Thoracic aorta (tissue), 2 donors: ENCODE measurements at places on chromosomes 12 and 14.

DNA sequence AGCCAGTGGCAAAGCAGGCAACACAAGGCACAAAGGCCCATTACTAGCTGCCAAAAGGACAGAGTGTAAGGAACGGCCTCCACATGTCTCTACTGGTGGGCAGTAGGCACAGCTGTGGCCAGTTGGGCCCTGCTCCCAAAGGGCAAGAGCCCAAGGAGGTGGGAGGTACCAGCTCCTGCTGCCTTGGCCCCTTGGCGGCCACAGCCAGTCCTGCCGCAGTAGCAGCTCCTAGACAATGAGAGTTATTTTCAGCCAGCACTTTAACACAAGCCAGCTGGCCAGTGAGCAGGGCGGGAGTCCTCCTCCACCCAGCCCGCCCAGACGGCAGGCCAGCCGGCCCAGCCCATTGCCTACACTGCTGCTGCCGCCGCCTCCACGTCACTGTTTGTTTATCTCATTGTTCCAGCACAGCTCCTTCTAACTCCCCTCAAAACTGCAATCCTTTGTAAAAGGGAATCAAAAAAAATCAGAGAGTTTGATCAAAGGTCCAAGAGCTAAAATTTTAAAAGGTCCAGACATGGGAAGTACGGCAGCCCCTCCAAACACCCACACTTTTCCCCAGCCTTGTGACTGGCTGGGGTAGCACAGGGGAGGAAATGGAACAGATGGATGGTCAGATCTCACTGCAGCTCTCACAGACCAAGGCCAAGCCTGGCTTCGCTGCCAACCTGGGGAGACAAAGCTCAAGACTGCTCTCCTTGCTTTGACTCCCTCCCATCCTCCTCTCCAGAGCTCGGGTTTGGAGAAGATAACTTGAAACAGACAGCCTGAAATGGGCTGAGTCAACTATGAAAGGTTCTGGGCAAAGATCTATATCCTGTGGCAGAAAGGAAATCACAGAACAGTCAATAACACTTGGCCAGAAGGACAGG, 33.5 kb downstream of the FMNL3 start:
- peak; percentile 66 for DNase-seq
- no peaks in the 10 kb centered on the region for H3K36me3 ChIP-seq

DNA sequence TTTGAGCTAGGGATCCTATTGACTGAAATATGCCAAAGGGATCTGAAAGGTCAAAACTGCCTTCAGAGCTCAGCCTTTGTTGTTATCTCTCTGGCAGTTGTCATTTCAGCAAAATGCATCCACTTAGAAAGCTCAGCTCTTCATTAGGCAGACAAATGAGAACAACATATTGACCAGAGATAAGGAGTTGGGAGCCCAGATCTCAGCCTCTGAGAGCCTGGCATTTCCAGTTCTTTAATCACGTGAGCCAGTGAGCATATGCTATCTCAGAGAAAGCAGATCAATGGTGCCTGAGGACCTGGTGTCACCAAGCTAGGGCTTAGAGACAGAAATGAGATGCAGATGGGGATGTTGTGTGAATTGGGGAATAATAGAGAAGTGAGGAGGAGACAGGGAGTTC, 101.1 kb downstream of the DAD1 start:
- DNase-seq: no peak
- no peak overlapping the region for H3K27ac ChIP-seq
- peaks cover 14% of the 10 kb centered on the region for H3K4me1 ChIP-seq
- H3K27me3 ChIP-seq: no peaks in the 10 kb centered on the region
- H3K36me3 ChIP-seq: no peaks in the 10 kb centered on the region
- H3K4me3 ChIP-seq: no peak overlapping the region

- no peaks in the 10 kb centered on the region for H3K27me3 ChIP-seq
- peak overlapping the region; percentile 86 for H3K4me3 ChIP-seq
- no peaks in the 10 kb centered on the region for H3K36me3 ChIP-seq
- no peak for DNase-seq
- no peak overlapping the region for H3K27ac ChIP-seq
Observed at GRCh38 chr12:51392556-51393237, 1.5 kb upstream of the GALNT6 start.

DNA sequence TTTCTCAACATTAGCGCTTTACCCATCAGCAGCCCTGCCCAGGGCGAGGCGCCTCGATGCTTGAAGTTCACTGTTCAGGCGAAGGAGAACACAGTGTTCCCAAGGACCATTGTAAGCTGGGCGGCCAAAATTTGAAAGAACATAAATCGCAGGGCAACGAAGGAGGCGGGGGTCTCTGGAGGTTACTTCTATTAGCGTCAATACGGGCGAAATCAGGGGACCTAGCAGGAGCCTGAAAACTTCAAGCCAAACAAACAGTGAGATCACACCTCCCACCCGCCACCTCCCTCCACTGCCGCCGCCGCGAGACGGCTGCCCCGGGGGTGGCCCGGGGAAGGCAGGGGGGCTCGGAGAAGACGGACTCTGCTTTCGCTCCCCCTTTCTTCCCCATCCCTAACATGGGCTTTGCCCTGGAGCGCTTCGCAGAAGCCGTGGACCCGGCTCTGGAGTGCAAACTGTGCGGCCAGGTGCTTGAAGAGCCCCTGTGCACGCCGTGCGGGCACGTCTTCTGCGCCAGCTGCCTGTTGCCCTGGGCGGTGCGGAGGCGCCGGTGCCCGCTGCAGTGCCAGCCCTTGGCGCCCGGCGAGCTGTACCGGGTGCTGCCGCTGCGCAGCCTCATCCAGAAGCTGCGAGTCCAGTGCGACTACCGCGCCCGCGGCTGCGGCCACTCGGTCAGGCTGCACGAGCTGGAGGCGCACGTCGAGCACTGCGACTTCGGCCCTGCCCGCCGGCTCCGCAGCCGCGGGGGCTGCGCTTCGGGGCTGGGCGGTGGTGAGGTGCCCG, at the start of gene PDZRN4:
Gene PDZRN4, plus strand, starts transcription at position 263 of the 783 bp plus-strand sequence.
- peaks cover 10% of the 10 kb centered on the region for H3K4me1 ChIP-seq
- H3K4me3 ChIP-seq: peak within 1 kb of the TSS; percentile 82
- peak within 1 kb of the TSS; percentile 91 for H3K27ac ChIP-seq
- no peaks in the 10 kb centered on the region for H3K36me3 ChIP-seq

DNA sequence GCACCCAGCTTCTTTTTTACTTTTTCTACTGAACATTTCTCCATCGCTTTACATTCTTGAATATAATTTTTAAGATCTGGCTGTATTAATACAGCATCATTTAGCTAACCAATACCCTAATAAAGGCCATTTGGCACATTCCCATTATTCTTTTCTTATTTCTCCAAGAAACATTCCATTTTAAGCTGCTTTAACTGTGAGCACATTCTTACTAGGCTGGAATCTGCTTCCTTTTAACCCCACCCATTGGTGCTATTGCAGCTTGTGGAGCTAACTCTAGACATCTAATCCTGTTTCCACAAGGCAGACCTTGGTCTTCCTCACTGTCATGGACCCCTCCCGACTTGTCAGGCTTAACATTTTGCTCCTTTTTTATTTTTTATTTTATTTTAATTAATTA, 15.2 kb downstream of the CALM1 start:
- no peak overlapping the region for H3K27ac ChIP-seq
- no peak overlapping the region for H3K4me3 ChIP-seq
- no peaks in the 10 kb centered on the region for H3K36me3 ChIP-seq
- peaks cover 11% of the 10 kb centered on the region for H3K4me1 ChIP-seq
- DNase-seq: no peak

GRCh38 chr12:18323159-18323558, 61.8 kb downstream of the PIK3C2G start:
- no peaks in the 10 kb centered on the region for H3K36me3 ChIP-seq
- H3K27ac ChIP-seq: no peak overlapping the region
- H3K4me3 ChIP-seq: no peak overlapping the region
- no peak for DNase-seq
- no peaks in the 10 kb centered on the region for H3K4me1 ChIP-seq

GRCh38 chr12:127980585-127980984, 286.4 kb upstream of the TMEM132C start:
- no peaks in the 10 kb centered on the region for H3K36me3 ChIP-seq
- DNase-seq: no peak
- no peaks in the 10 kb centered on the region for H3K27me3 ChIP-seq
- H3K4me3 ChIP-seq: no peak overlapping the region
- H3K4me1 ChIP-seq: no peaks in the 10 kb centered on the region
- H3K27ac ChIP-seq: no peak overlapping the region

DNA sequence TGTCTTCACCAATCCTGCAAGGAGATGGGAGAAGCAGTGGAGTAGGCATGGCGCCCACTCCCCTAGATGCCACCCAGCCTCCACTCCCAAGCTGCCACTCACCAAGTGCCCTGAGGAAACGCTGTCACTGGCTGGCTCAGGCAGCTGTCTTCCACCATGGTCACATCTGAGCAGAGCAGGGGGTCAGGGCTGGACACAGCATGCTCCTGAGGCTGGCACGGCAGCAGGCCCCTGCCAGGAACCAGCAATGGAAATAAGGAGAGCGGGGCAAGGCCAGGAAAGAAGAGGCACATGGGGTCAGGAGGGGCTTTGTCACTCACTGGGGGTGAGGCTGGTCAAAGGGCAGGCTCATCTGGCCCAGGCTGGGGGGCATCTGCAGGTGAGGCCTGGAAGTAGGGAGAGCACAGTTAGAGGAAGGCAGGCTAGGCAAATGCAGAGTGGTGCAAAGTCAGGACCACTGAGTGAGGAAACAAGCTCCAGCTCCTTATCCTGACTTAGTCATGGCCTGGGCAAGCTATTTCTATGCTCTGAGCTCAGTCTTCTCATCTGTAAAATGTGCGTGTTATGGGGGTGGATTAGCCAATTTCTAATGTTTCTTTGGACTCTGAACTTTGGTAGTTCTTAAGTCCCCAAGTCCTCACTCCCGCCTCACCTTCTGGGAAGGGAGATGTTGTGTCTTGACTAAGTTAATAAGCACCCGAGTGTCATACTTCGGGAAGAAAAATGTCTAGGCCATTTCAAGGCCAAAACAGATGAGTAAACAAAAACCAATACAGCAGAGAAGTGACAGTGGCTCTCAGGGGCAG, 8.0 kb downstream of the NAB2 start:
- no peak overlapping the region for H3K27ac ChIP-seq
- no peak for DNase-seq
- peaks cover 33% of the 10 kb centered on the region for H3K4me1 ChIP-seq
- peaks cover 60% of the 10 kb centered on the region for H3K36me3 ChIP-seq
- H3K27me3 ChIP-seq: no peaks in the 10 kb centered on the region
- no peak overlapping the region for H3K4me3 ChIP-seq

- peaks cover 11% of the 10 kb centered on the region for H3K4me1 ChIP-seq
- no peaks in the 10 kb centered on the region for H3K36me3 ChIP-seq
- DNase-seq: peak; percentile 53
- H3K27me3 ChIP-seq: no peaks in the 10 kb centered on the region
- peak within 1 kb of the TSS; percentile 97 for H3K4me3 ChIP-seq
- H3K27ac ChIP-seq: peak within 1 kb of the TSS; percentile 75
Observed at GRCh38 chr12:132956011-132956788, at the start of gene ZNF605. TSS of gene ZNF605 (minus strand) at chr12:132956306. CDS start at chr12:132945635, 10,671 bp downstream.

DNA sequence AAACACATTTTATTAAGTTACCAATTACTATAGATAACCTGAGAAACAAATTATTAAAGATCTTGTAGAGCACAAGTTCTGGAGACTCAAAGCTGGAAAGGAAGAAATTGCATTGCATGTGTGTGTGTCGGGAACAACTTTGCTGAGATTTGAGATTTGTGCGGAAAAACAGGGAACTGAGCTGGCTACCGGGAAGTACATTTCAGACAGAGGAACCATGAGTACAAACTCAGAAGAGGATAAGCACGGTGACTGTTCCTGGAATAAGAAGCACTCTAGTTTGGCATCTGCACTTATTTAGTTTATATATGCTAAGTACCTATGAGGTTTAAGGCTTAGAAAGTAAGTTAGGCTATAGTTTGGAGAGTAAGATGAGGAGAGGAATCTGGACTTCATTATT, 97.8 kb downstream of the DACT1 start:
- no peak overlapping the region for H3K4me3 ChIP-seq
- no peak overlapping the region for H3K27ac ChIP-seq
- no peak for DNase-seq
- no peaks in the 10 kb centered on the region for H3K27me3 ChIP-seq

- peaks cover 10% of the 10 kb centered on the region for H3K4me1 ChIP-seq
- H3K36me3 ChIP-seq: peaks cover 59% of the 10 kb centered on the region
- no peaks in the 10 kb centered on the region for H3K27me3 ChIP-seq
- no peak overlapping the region for H3K27ac ChIP-seq
- DNase-seq: no peak
Observed at GRCh38 chr12:57099047-57099714, 10.3 kb downstream of the NAB2 start.
